ENCODE measurements at places on chromosomes 7 and 10. TPM values are rescaled to one million over a fixed set of nuclear protein-coding genes. Genes with fewer than 3 reads are reported as not detected.

HPS6 gene
- 50.4 TPM for total RNA-seq

IL2RA gene
- not detected for total RNA-seq

CUL1 gene
- total RNA-seq = 51.9 TPM

PDAP1 gene
- total RNA-seq = 35.5 TPM

LAMB1 gene
- total RNA-seq = 535 TPM

Measured in hair follicle dermal papilla cell (primary cell).